Cerebellar nuclear complex (tissue), 1 donor: ENCODE measurements at places on chromosomes 11 and 22.

GRCh38 chr22:44180706-44181032 is at the start of gene PARVG:
Gene PARVG (plus strand): TSS chr22:44180925. CDS start chr22:44183330, 2,405 bp downstream.
- no peak for DNase-seq

DNA sequence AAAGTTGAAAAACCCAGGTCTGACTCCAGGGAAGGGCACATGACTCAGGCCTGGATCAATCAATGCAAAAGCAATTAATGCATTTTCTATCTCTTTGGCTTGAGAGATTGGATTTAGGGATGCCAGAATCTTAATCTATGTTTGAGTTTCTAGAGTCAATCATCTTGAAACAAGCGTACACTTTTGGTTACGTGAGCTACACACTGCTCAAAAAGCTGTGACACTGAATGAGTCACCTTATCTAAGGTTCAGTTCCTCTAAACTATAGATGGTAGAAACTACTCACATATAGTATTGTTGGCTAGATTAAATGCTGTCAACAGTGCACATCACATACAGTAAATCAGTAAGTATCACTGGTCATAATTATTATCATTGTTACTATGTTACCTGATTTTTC is 24.2 kb downstream of the MRE11 start:
- no peak for DNase-seq

DNA sequence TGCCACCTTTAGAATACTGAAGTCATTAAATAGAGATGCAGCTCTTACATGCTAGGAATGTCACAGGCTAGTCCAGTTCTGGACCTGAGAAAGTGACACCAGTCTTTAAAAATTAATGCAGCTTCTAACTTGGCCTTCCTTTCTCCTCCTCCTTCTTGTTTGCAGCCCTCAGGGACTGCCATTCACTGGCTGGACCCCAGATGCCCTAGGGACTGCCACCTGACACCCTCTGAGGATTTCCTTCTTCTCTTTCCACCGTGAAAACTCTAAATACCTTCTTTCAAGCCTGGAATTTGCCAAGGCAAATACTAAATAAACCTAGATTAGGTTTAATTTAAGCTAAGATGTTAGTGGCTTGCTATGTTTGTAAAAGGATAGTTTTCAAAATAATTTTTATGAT is 78.4 kb downstream of the MUC15 start:
- DNase-seq = no peak

DNA sequence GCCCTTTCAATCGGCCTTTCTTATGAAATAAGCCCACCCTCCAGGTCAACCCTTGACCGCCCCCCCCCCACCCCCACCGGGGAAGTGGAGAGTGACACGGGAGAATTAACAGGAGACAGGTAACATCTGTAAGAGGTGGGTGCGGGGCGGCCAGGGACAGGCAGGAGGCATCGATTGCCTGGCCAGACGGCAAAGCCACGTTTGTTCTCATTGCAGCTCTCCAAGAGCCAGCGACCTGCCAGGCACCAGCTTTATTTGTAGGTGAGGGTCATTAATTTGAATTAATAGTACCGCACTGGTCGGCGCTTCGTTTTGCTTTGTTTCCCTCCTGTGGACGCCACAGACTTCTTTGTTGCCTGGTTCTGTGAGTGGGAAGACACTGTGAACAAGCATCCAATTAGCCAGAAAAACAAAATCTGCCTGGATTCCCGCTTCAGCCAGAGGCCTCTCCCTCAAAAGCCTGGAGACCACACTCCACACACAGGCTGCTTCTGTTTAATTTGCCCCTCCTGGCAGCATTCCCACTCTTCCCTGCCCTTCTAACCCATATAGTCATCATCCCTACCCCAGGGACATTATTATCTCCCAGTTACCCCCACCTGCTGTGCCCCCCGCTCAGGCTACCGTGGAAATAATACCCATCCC is 104.5 kb upstream of the OPCML start:
- DNase-seq = no peak
